ENCODE measurements at places on chromosomes 12 and 14.

DNA sequence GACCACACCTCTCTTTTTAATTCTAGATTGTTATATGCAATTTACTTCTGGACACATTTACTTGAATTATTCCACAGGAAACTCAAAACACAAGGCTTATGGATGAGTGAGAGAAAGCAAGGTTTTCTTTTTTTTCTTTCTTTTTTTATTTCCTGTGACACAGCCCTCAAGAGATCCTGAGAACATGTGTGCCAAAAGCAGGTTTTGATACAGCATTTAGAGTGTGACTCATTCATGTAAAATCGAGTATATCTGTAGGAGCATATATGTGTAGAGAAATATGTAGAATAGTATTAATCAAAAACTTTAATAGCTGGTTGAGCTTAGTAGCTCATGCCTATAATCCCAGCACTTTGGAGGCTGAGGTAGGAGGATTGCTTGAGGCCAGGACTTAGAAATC is 4.4 kb upstream of the MAX start:
- no peak for DNase-seq

GRCh38 chr12:13277293-13277692 is 80.8 kb downstream of the EMP1 start:
- no peak for DNase-seq

- no peak for DNase-seq
These were observed 63.8 kb downstream of the CDC42BPB start for GRCh38 chr14:102993523-102993922.

DNA sequence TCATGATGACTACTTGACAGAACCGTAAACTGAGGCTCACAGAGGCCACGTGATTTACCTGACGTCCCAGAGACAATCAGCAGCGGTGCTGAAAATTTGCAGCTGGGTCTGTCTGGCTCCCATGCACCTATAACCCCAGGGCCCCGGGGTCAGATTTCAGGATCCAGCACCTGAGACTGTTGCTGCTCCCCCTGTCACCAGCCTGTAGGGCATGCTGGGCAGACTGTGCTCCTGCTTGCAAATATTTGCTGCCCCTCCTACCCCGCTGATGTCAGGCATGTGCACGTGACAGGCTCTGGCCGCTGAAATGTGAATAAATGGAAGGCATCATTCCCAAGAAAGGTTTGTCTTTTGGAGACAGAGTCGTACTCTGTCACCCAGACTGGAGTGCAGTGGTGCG is 6.0 kb downstream of the MMAB start:
- no peak for DNase-seq

DNA sequence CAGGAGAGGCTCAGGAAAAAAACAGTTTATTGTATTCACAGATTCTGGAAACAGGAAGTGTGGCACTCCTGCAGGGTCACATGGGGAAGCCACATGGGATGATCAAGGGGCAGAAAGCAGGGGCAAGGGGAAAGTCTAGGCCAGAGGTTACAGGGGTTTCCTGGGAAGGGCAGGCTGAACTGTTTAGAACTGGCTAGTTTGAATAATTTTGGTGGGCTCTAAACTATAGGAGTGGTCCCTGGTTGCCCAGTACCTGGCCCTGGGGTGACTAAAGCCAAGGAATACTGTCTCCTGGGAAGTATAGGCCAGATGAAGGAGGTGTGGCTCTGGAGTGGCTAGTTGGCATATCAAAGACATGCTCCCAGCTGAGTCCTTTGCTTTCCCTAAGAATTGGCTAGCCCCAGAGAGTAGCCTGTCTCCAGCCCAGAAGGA is 169.2 kb downstream of the SLC41A2 start:
- DNase-seq = no peak

DNA sequence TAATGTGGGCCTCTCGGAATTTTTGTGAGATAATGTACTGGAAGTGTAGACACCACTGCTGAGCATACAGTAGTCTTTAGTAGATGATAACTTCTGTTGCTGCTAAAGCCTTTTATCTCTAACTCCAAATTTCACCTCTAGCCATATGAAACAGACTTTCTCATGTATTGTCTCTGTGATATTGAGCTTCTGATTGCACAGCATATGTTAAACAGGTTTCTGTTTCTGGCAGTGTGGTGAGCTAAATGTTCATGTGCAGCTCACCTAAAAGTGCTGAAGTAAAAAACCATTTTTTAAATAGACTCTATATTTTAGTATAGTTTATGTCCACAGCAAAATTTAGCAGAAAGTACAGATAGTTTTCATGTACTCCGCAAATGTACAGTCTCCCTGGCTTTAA is 89.3 kb upstream of the ALX1 start:
- DNase-seq = no peak

GRCh38 chr14:99718811-99719192 is 34.7 kb downstream of the CYP46A1 start:
- peak; percentile 14 for DNase-seq

Measured in D341Med (cell line).